T-helper 17 cell (primary cell): ENCODE measurements at places on chromosomes 7 and 10. TPM values are rescaled to one million over a fixed set of nuclear protein-coding genes. Genes with fewer than 3 reads are reported as not detected.

DNA sequence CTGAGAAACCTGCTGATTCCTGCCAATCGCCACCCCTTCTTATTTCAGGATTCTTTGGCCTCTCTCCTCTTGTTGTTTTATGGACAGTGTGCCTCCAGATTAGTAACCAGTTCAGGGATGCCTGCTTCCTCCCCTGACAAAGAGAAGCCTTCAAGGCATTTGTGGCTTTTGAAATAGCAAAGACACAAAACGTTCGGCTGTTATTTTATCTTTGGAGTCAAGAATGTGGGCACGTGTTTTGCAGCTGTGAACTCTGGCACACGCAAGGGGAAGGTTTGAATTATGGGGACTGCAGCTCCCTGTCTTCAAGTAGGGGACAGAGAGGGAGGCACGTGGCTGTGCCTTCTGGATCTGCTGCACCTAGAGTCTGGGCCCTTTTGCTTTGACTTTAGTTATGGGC, 157.9 kb upstream of the GRB10 start:
- no peaks in the 10 kb centered on the region for H3K4me1 ChIP-seq
- H3K27me3 ChIP-seq, result peaks cover 43% of the 10 kb centered on the region
- H3K27ac ChIP-seq, result no peak overlapping the region
- H3K36me3 ChIP-seq, result no peaks in the 10 kb centered on the region

DNA sequence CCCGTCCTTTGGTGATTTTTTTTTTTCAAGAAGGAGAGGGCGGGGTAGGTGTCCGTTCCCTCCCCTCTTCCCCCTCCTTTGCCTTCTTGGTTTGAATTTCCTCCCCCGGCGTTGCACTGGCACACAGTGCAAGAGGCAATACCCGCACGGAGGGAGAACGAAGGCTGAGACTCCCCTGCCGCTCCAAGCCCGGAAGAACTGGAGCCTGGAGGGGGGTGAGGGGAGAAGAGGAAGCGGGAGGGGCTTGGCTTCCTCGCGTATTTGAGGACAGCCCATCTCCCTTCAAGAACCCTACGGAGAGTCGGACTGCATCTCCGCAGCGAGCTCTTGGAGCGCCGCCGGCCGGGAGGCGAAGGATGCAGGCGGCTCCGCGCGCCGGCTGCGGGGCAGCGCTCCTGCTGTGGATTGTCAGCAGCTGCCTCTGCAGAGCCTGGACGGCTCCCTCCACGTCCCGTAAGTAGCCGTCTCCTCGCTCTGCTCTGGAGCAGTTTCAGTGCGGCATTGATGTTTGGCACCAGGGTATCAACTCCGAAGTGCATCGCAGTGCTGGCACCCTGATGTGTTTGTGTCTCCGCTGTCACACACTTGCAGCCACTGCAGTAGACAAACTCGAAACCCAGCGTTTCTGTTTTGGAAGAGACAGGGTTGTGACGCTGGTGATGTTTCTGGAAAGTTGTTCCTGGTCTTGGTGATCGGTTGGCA, at the start of gene CNTNAP2:
CNTNAP2 (plus strand) TSS at position 281 of the 702 bp plus-strand sequence; CDS start at position 357, 76 bp downstream.
- no peak for DNase-seq
- H3K36me3 ChIP-seq, result no peaks in the 10 kb centered on the region
- no peak within 1 kb of the TSS for H3K27ac ChIP-seq

GRCh38 chr10:8033812-8034465, 20.5 kb upstream of the GATA3 start:
- no peak overlapping the region for H3K27ac ChIP-seq
- no peak for DNase-seq
- H3K36me3 ChIP-seq, result peaks cover 9% of the 10 kb centered on the region
- H3K27me3 ChIP-seq, result peaks cover 60% of the 10 kb centered on the region
- H3K4me1 ChIP-seq, result peaks cover 14% of the 10 kb centered on the region
- H3K4me3 ChIP-seq, result peak overlapping the region; percentile 77

DNA sequence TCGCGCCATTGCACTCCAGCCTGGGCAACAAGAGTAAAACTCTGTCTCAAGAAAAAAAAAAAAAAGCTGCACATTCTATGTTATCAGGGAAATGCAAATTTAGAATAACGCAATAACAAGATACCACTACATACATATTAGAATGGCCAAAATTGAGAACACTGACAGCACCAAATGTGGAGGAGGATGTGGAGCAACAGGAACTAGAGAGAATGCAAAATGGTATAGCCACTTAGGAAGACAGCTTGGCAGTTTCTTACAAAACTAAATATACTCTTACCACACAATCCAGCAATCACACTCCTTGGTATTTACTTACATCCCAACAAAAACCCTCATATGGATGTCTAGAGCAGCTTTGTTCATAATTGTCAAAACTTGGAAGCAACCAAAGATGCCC, 76.8 kb downstream of the ALOX5 start:
- H3K36me3 ChIP-seq, result peaks cover 3% of the 10 kb centered on the region
- no peaks in the 10 kb centered on the region for H3K27me3 ChIP-seq
- H3K4me3 ChIP-seq, result no peak overlapping the region
- DNase-seq, result no peak

- H3K36me3 ChIP-seq, result no peaks in the 10 kb centered on the region
- DNase-seq, result no peak
- H3K4me1 ChIP-seq, result peaks cover 8% of the 10 kb centered on the region
Observed at GRCh38 chr10:71648254-71648932, 71.2 kb downstream of the C10orf105 start.

The HOXA5 gene
- total RNA-seq, result 0.26 TPM

DNA sequence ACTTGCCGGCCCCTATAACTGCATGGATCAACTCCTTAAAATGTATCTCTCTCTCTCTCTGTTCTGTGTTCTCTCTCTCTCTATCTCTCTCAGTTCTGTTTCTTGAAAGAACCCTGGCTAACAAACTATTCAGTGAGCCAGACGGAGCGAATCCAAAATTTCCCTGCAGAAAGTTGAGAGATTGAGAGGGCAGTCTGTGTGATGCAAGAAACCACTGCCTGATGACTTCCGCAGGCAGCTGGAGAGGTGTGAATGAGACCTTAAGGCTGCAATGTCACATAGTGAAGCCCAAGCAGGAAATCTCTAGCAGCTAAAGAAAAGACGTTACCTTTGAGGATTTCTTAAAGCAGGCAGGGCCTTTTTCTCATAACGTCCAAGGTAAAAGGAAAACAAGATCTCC, 17.3 kb downstream of the FAM107B start:
- H3K27ac ChIP-seq, result no peak overlapping the region
- no peak overlapping the region for H3K4me3 ChIP-seq
- peaks cover 2% of the 10 kb centered on the region for H3K4me1 ChIP-seq
- H3K27me3 ChIP-seq, result no peaks in the 10 kb centered on the region

GRCh38 chr7:117896339-117896738, 23.1 kb upstream of the CTTNBP2 start:
- no peak overlapping the region for H3K4me3 ChIP-seq
- H3K27ac ChIP-seq, result no peak overlapping the region
- H3K27me3 ChIP-seq, result no peaks in the 10 kb centered on the region
- H3K4me1 ChIP-seq, result no peaks in the 10 kb centered on the region
- H3K36me3 ChIP-seq, result no peaks in the 10 kb centered on the region

DNA sequence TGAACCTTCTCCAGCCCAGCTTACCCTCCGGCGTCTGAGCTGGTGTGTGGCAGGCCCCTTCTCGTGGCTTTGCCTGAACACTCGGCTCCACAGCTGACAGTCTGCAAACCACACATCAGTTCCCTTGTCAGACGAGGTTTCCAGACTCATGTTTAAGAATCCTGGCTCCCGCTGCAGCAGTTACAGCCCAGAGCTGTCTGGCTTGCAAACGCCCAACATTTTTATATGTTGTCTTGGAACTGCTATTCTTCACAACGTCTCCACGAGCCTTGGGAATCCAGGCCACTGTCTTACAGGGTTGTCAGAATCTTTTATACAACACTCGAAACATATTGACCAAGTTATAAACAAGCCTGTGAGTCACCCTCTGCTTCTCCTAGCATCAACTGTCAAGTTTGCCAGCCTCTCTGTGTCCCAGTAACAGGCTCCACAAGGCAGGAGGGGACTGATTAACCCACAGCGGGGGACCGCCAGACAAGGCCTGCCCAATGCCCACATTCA, 68.1 kb downstream of the TNS3 start:
- H3K4me1 ChIP-seq, result no peaks in the 10 kb centered on the region
- no peak overlapping the region for H3K4me3 ChIP-seq
- no peak overlapping the region for H3K27ac ChIP-seq
- no peaks in the 10 kb centered on the region for H3K36me3 ChIP-seq
- peaks cover 4% of the 10 kb centered on the region for H3K27me3 ChIP-seq
- no peak for DNase-seq

- H3K27me3 ChIP-seq, result no peaks in the 10 kb centered on the region
- H3K4me1 ChIP-seq, result peaks cover 17% of the 10 kb centered on the region
- peaks cover 2% of the 10 kb centered on the region for H3K36me3 ChIP-seq
- DNase-seq, result no peak
- H3K27ac ChIP-seq, result no peak overlapping the region
Observed at GRCh38 chr10:21750424-21750823, 216.4 kb downstream of the MLLT10 start.

- no peaks in the 10 kb centered on the region for H3K27me3 ChIP-seq
- no peak overlapping the region for H3K27ac ChIP-seq
- no peaks in the 10 kb centered on the region for H3K36me3 ChIP-seq
Observed at GRCh38 chr7:69450456-69450855, 147.8 kb upstream of the AUTS2 start.

The HMX3 gene
- total RNA-seq, result not detected

GRCh38 chr10:111707076-111707475, 476.5 kb downstream of the GPAM start:
- no peak for DNase-seq
- no peak overlapping the region for H3K27ac ChIP-seq
- no peaks in the 10 kb centered on the region for H3K27me3 ChIP-seq

GRCh38 chr7:81594767-81595166, 175.1 kb downstream of the HGF start:
- H3K27ac ChIP-seq, result no peak overlapping the region
- H3K4me1 ChIP-seq, result no peaks in the 10 kb centered on the region
- no peak overlapping the region for H3K4me3 ChIP-seq
- no peaks in the 10 kb centered on the region for H3K36me3 ChIP-seq
- no peaks in the 10 kb centered on the region for H3K27me3 ChIP-seq

DNA sequence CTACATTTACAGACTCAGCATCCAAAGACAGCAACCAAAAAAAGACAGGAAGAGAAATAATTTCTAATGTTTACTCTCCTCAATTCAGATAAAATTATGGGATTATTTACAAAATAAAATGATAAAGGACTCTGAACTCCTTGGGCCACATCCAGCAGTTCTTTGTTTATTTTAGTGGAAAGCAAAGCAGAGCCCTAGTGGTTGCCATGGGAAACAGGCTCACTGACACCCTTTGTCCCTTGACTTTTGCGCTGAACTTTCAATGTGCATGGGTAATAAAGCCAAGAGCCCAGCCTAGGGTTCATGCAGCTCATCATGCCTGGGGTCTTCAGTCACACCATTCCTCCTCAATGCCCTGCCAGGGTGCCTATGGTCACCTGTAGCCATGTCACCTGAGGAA, 442.6 kb upstream of the IGFBP3 start:
- no peak overlapping the region for H3K27ac ChIP-seq
- DNase-seq, result no peak
- H3K27me3 ChIP-seq, result no peaks in the 10 kb centered on the region
- H3K4me3 ChIP-seq, result no peak overlapping the region
- H3K36me3 ChIP-seq, result no peaks in the 10 kb centered on the region
- H3K4me1 ChIP-seq, result no peaks in the 10 kb centered on the region

GRCh38 chr10:7486528-7486927, 75.7 kb upstream of the SFMBT2 start:
- peak overlapping the region; percentile 11 for H3K27ac ChIP-seq
- H3K4me3 ChIP-seq, result no peak overlapping the region
- no peak for DNase-seq
- H3K36me3 ChIP-seq, result no peaks in the 10 kb centered on the region
